ENCODE measurements at places on chromosomes 7 and 10. TPM values are rescaled to one million over a fixed set of nuclear protein-coding genes. Genes with fewer than 3 reads are reported as not detected.
A peak's percentile ranks its signal among the peaks of the same experiment; 100 is the strongest.

OR2A5 gene
- not detected for total RNA-seq

BMPR1A gene
- 92.9 TPM for total RNA-seq

JCAD gene
- 8.2 TPM for total RNA-seq

PNLIPRP2 gene
- not detected for total RNA-seq

TEX47 gene
- not detected for total RNA-seq

NUTM2E gene
- not detected for total RNA-seq

SORCS3 gene
- total RNA-seq: 0.70 TPM

DLX5 gene
- total RNA-seq: not detected

BMS1 gene
- 20.3 TPM for total RNA-seq

SYT15B gene
- total RNA-seq: 0.52 TPM

PPP1R9A gene
- total RNA-seq: 32.8 TPM

C10orf62 gene
- 0.35 TPM for total RNA-seq

PNLIP gene
- total RNA-seq: not detected

CCL26 gene
- total RNA-seq: not detected

ELFN1 gene
- 0.15 TPM for total RNA-seq

CPN1 gene
- total RNA-seq: not detected

RHOBTB1 gene
- 32.3 TPM for total RNA-seq

ADCYAP1R1 gene
- not detected for total RNA-seq

DYDC2 gene
- 0.15 TPM for total RNA-seq

CRHR2 gene
- total RNA-seq: not detected

DNA sequence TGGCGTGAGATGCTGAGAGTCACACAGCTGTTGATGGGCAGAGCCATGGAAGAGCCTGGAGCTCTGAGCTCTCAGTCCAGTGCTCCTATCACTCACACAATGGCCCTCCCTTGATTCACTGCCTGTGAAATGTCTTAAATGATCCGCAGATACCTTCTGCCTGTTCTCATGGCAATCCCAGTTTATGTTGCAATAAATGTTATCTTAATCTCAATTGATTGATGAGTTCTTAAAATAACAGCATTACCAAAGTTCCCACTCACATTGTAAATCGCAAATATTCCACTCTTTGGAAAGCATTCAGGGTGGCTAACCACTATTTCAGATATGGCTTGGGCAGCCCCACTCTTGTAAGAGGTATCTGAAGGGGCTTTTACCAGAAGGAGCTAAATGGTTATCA lies 865.5 kb downstream of the LRMDA start:
- DNase-seq: no peak

DNA sequence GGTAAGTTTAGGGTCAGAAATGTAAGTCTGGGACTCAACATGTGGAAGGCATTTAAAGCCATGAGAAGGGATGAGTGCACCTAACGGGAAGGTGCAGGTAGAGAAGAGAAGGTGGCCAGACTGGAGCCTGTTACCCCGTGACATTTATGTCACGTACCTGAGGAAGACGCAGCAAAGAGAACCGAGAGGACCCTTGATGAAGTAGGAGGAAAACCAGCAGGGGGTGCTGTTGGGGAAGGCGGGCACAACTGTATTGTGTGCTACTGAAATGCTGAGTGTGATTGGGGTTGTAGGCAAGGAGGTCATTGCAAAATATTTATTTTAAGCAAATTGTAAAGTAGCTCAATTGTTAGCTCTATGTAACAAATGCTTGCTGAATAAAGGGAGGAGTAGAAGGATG lies 338.2 kb upstream of the PRKCQ start:
- DNase-seq: no peak

DNA sequence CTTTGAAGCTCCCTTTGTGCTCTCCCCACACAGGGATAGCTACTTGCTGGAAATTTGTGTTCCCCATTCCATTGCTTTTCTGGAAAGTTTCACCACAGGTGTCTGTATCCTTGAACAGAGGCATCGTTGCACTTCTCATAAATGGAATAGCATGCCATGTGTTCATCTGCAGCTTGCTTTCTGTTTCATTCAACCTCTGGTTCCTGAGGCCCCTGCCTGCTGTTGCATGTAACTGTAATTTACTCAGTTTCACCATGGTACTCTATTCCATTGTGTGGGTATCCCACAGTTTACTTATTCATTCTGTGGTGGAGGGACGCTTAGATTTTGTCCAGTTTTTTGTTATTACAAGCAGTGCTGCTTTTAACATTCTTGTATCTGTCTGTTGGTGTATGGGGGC lies 32.0 kb downstream of the EEPD1 start:
- DNase-seq: no peak

- DNase-seq: no peak
These were observed 68.5 kb downstream of the FAM204A start for GRCh38 chr10:118273662-118274061.

DNA sequence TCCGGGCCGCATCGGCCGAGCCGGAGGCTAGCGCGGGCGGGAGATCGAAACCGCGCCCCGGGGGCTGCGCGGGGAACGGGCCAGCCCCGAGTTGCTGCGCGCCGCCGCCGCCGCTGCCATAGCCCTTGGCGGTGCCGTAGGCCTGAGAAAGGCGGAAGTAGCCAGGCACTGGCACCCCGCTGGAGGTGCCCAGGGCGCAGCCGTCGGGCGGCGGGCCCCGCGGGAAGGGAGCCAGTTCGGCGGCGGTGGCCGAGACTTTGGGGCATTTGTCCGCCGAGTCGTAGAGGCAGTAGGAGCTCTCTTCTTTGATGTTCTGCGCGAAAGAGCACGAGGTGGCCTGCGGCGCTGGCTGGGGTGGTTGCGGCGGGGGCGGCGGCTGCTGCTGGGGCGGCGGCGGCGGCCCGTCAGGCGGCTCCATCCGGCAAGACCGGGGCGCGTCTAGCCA lies 587 bp downstream of the HOXA10 start:
- DNase-seq: no peak

GRCh38 chr10:24378126-24378920 lies 169.4 kb downstream of the KIAA1217 start:
- no peak for DNase-seq

DNA sequence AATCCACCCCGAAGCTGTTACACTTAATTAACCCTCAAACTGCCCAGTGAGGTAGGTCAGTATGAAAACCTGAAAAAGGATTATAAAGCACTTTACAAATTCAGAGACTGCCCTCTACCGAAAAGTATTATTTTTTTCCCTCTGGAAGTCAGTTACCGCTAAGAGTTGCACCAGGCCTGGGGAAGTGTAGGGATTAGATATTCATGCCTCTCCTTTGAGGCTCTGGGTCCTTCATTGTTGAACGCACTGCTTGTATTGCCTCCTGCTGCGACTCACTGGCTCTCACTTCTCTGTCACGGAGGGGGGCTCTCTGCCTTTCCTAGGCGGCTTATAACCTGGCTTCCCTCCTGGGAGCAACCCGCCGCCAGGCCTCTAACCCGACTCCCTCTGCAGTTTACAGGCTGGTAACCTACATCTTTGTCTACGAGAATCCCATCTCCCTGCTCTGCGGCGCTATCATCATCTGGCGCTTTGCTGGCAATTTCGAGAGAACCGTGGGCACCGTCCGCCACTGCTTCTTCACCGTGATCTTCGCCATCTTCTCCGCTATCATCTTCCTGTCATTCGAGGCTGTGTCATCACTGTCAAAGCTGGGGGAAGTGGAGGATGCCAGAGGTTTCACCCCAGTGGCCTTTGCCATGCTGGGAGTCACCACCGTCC lies 2.7 kb downstream of the RHBDD2 start:
- DNase-seq: no peak

GRCh38 chr10:29617880-29618340 lies 16.9 kb downstream of the SVIL start:
- DNase-seq: no peak

GRCh38 chr10:121351540-121351939 lies 246.7 kb downstream of the FGFR2 start:
- no peak for DNase-seq

DNA sequence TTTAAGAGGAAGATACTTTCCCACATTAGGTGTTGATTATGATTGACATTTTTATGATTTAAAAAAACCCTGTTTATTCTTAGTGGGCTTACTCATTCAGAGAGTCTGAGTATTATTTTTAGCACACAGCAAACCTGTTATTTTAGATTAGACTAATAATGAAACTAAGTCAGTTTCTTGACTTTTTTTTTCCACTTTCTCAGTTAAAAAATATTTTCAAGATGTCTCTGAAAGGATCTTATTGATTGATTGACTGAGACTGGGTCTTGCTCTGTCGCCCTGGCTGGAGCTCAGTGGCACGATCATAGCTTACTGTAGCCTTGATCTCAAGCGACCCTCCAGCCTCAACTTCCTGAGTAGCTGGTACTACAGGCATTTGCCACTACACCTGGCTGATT lies 20.4 kb upstream of the INPP5F start:
- DNase-seq: no peak

GRCh38 chr10:93079663-93080349 lies 6.1 kb downstream of the CYP26A1 start:
- DNase-seq: no peak

DNA sequence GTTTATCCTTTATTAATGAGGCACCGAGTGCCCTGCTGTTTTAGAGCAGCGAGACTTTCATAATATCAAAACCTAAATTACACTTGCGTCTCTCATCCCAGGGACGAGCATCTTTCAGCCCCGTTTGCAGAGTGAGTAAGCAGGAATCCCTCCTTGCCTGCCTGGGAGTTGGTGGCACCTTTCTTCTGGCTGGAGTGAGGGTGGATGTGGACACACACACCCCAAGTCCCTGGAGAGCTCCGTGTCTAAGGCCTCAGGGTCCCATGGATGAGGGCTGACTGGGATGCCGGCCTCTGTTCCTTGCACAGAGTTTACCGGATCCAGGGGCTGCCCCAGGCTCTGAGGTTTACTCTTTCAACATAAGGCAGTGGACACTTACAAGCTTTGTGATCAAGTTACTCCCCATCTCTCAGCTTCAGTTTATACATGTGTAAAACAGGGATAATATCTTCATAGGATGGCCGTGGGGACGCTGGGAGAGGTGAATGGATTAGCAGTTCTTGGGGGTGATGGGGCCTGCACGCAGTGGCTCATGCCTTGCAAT lies 24.5 kb downstream of the POLL start:
- no peak for DNase-seq

- DNase-seq: peak; percentile 63
These were observed 48.1 kb upstream of the COMTD1 start for GRCh38 chr10:75283671-75284470.

DNA sequence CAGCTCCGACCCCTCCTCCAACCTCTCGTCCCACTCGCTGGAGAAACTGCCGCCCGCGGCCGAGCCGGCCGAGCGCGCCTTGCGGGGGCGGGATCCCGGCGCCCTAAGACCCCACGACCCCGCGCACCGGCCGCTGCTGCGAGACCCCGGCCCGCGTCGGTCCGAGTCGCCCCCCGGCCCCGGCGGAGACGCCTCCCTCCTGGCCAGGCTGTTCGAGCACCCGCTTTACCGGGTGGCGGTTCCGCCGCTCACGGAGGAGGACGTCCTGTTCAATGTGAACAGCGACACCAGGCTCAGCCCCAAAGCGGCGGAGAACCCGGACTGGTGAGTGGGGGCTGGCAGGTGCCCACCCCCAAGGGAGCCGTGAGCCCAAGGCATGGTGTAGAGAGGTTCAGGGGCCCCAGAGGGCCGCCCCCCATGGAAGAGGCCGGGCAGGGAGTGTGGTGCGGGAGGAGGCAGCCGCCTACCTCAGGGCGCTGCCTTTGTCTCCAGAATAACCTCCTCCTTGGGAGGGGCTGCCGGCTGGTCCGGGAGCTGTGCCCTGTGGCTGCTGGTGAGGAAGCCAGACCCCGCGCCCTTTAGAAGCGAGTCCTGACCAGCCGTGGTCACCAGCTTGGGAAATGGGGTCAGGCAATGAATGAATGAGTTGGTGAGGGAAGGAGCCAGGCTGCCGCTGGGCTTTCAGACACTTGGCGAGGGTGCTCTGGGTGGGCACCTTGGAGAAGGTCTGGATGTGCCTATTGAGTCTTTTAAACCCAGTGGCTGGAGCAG lies 1.3 kb downstream of the FAM20C start:
- DNase-seq: no peak

DNA sequence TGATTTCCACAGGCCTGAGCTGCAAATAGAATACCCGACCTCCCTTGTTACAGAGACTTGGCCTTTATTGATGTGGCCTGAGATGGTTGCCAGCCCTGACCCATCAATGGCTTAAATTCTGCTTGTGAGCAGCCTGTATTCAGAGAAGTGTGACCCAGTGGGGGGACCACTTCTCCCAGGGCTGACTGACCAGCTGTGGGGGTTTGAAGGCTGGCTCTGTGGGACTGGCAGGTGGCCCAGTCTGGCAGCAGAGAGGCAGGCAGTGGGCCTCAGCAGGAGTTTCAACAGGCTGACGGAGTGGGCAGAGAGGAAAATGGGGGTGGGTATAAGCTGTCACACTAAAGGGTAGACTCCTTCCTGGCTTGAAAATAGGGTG lies 12.2 kb upstream of the PPIF start:
- DNase-seq: no peak

- no peak for DNase-seq
These were observed 286.0 kb downstream of the TWIST1 start for GRCh38 chr7:18831419-18831818.

- no peak for DNase-seq
These were observed 128.7 kb upstream of the CXCL12 start for GRCh38 chr10:44513591-44513990.

GRCh38 chr10:110221721-110222261 lies 14.4 kb downstream of the MXI1 start:
- peak; percentile 87 for DNase-seq

- peak; percentile 18 for DNase-seq
These were observed 183.0 kb upstream of the CTBP2 start for GRCh38 chr10:125343118-125343925.

GRCh38 chr10:43136995-43137716 lies 1.1 kb upstream of the CSGALNACT2 start:
- DNase-seq: no peak

- DNase-seq: no peak
These were observed 1.4 kb upstream of the HOXA7 start for GRCh38 chr7:27157702-27158431.

DNA sequence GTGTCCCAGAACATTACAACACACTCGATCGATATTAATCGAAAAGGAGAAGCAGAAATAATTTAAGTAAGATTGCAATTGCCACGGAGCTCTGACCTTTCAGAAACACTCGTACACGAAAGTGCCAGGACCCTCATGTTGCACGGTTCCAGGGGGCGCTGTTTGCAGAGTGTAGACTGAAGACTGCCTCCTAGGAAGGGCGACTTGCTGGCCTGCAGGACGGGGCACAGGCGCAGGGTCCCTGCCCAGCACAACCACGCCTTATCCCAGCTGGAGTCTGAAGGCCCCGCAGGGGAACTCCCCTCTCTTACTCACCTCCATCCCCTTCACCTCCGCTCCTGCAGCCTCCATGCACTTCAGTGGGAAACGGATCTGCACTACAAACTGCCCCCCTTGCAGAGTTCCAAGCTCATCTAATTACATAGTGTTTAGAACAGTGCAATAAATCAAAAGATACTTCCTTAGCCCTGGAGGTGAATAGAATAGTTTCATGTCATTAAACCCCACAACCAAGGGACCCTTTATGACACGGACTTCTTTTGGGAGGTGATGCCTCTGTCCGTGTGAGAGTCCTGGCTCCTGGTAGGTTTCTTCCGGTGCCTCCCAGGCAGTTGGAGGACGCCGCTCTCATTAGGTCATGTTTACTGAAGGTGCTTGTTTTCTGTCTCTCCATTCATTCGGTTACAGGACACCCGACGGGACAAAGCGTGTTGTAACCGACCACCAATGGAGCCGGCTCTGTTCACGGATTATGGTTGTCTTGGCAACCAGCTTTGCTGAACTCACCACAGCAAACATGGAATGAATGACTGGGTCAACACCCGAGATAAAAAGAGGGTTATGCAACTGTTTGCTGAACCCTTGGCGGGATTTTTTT lies 262.2 kb downstream of the BAMBI start:
- DNase-seq: peak; percentile 88
